Activated naive CD8-positive, alpha-beta T cell treated with anti-CD3 and anti-CD28 coated beads, Interleukin-2, amount 10 ng/mL, durations not matched to agents 7 days and 5 days (primary cell): ENCODE measurements at places on chromosomes 2 and 18.

DNA sequence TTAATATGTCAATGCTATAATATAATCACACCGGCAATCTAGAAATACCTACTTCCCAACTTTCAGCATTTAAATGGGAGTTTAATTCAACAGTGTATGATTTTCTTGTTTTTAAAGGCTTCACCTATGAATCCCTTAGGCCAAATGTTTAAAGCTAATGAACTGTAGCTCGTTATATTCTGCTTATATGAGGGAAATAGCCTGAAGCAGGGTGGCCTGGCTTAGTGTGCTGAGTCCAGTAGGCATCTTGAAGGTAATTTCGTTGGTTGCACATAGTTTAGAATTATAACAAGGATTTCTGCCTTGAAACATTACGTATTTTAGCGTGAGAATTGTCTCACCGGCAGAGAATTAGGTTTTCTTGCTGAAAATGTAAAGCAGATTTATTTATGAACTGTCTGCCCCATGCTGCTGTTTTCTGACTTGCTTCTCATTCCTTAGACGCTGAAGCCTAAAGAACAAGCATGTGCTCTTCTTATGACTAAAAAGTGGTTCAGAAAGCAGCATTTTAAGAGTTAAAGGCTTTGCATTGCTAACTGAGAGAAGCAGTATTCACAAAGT is 433.7 kb upstream of the RAB12 start:
- no peak for DNase-seq

DNA sequence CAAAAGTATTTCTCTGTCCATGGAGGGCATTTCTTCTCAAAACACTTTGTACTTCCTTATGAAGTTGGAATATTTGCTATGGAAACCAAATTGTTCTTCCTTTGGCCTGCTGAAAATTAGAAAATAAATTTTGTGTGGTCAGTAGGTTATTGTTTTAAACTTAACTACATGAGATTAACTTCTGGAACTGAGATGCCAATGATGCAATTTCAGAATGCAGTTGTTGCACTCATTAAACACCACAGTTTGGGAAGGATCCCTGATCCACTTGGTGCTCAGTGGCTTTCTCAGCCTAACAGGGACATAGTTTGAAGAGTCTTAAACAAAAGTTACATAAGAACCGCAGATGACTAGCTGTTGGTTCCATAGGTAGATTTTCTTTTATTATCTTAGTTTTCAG is 23.3 kb upstream of the IL1R1 start:
- no peak for DNase-seq

GRCh38 chr2:47034973-47035609 is 119.5 kb upstream of the MCFD2 start:
- DNase-seq: no peak

DNA sequence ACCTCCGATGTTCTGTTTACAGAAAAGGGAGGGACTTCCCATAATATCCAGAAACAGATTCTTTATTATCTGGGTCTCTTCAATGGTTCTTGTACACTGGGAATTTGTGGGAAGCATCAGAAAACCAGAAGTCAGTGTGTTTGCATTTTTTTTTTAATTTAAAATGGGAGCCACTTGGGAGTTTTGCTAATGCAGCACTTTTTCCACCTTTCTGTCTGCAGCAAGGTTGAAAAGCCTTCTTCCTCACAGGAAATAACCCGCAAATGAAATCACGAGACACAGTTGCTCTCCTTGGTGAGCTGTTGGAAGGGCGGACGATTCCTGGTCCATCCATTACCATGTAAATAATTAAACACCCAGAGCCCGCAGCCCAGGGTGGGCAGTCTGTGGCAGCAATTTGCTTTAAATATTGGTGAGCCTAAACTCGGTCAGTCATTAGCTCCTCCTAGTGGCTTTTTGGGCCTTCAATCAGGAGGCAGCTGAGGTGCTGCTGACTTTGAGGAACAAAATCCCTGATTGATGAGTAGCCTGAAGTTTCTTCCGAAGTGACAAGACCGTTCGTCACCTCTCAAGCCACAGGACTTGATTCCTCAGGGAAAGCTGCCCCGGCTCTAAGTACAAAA is 471.5 kb downstream of the EPHA4 start:
- no peak for DNase-seq

DNA sequence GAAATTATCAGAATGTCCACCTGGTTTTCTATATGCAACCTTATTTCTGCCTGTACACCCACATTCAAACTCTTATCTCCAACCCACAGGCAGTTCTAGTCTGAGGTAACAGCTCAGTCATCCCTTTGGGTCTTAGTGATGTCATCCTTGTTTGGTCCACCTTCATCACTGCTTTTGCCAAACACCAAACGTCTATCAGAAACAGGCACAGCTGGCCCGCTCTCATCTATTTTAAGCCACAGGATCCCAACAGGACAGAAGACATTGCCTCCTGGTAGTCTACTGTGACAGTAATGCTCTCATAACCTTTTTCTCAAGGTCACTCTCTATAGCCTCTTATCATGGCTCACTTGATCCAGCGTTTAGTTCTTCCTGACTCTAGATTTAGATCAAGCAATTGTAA is 99.0 kb upstream of the CHAC2 start:
- DNase-seq: no peak

GRCh38 chr2:174005801-174006419 is 40.7 kb upstream of the SP3 start:
- no peak for DNase-seq

DNA sequence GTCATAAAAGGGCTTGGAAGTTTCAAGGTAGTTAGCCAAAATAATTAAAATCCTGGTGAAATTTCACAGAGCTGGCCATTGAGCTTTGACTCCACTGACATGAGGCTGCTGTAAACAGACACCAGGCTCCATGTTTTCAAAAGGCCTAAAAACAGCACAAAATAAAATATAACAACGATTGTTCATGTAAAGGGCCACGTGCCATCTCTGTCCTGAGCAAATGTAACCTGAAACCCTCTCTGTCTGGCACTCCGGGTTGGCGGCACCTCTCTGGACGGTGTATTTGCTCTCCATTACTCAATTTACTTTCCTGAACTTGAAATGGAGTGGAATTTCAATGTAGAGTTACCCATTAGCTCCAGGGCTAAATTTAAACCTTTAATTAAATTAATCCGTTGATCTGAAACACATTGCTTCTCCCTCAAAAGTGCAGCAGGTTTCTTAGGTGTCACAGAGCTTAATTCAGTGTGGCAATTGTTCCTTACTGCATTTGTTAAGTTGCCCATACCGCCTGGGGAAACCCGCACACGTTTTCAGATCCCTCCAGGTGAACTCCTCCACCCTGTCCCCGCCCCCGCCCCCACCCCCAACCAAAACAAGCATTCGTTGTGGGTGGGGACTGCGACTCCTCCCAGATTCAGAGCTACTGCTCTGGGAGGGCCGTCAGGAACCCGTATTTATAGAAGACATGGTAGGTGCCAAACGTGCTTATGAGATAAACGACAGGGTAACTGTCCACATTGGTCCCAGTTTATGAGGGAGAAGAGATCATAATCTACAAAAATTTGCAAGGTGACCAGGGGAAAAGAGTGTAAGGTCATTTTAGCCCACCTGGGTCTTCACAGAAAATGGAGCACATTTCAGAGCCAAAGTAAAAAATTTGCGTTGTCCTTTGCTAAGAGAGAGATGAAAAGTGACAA is 1.2 kb upstream of the CABLES1 start:
- DNase-seq: no peak

GRCh38 chr2:39127973-39128372 is 7.1 kb upstream of the SOS1 start:
- peak; percentile 58 for DNase-seq

DNA sequence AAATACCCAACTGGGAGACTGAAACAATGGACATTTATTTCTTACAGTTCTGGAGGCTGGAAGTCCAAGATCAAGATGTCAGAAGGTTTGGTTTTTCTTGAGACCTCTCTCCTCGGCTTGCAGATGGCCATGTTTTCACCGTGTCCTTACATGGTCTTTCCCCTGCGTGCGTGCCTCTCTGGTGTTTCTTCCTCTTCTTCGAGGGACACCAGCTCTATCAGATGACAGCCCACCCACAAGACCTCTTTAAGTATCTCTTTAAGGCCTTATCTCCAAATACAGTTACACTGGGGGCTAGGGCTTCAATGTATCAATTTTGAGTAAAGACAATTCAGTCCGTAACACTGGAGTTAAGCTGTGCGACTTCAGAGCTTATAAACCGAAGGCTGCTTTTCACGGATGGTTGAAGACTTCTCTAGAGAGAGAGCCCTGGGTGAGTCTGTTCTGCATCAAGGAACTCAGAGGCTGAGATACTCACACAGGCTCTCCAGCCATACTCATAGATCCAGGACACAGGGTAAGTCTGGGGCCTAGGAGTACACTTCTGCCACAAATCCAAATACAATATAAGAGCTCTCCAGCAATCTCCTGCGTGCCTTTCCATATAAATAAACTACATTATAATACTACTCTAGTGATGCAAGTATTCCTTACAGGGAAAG is 339.9 kb upstream of the PKDCC start:
- DNase-seq: no peak

DNA sequence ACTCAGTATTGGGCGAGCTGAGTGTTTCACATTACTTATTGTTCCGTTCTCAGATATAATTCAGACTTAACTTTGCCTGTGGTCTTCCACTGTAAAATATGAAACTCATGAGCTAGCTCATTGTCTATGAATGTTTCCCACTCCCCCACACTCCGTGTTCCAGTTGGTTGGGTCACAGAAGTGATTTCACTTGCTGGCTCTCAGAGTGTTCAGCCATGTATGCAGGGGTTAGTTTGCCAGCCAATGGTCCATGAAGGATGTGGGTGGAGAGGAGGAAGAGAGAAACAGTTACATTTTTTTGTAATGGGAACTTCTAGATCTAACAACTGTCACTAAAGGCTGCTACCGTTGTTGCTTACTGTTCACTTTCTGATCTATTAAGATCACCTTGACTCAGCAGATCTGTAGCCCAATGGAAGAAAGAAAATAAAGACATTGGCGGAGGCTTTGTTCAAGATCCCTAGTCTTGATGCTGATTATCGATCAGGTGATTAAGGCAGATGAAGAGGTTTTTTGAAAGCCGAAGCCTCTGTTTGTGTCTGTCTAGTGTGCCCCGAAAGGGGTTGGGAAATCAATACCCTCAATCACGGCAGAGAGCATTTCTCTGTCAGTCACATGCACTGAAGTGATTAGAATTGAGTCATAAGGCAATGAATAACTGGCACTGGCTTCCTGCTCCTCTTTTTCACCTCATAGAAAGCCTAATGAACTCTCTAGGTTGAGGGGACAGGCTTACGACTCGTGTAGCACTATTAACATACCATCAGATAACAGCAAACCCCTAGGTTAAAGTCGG is 279.7 kb upstream of the FIGN start:
- DNase-seq: no peak

DNA sequence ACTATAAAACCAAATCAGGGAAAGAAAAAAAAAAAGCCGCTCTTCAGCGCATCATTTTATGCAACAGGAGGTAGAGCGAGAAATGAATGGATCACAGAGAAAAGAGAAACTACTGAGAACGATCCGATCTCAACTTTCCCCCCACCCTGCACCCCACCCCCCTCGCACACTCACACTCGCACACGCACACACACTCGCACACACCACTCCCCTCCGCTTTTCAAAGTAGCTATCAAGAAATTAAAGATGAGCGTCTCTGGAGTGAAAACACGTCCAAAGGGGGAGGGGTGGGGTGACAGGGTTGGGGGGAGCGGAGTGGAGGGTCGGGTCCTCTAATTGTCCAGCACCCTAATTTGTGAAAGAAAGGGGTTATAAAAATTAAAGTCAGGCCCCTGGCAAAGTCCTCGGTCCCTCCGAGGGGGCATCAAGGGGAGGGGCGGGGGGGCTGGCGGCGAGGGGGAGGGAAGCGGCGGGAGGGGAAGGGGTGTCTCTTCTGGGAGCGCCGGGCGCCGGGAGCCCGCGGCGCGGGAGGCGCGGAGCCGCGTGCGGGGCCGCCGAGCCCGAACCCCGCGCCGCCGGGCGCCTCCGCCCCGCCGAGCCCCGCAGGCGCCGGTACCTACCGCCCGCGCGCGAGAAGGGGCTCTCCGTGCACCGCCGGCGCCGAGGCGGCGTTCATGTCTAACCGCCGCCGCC is 428 bp downstream of the TCF4 start:
- DNase-seq: no peak

DNA sequence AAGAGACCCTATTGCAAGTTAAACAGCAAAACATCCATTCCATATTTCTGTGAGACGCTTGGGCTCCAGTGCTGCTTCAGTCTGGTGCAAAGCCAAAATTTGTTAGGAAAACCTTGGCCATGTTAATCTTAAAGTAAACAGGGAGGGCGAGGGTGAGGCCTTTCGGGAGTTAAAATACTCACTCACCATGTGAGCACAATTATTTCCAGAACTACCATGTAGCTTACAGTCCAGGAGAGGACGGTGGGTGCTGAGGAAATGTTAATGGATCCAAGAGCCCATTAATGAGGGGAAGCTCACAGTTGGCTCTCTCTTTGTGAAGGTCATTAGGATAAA is 286.4 kb downstream of the SLC8A1 start:
- no peak for DNase-seq

GRCh38 chr18:70195852-70196434 is 9.5 kb downstream of the RTTN start:
- no peak for DNase-seq

DNA sequence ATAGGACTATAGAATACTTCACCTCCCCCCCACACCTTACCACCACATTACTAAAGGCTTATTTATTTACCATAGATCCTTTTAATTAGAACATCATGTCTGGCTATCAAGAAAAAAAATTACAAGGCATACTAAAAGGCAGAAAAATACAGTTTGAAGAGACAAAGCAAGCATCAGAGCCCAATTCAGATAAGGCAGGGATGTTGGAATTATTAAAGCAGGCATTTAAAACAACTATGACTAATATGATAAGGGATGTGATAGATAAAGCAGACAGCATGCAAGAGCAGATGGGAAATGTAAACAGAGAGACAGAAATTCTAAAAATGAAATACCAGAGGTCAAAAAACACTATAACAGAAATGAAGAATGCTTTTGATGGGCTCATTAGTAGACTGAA is 55.4 kb upstream of the SMIM21 start:
- DNase-seq: no peak

- no peak for DNase-seq
Measured at GRCh38 chr2:168076731-168077130, 170.7 kb downstream of the STK39 start.

DNA sequence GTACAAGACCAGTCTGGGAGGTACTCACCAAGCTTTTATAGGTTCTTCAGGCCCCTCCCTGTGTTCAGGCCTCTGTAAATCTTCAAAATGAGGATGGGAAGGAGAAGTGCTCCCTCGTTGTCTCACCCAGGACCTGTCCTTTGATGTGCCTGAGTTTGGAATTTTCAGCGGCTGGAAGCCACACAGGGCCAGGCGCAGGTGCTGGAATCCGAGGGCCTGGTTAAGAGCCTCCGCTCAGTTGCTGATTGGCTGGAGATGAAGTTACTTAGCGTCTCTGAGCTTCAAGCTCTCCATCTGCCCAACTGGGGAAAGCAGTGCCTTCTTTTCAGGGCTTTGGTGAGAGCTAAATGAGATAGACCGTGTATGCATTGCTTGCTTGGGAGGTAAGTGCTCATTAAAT is 30.0 kb downstream of the HJURP start:
- DNase-seq: no peak

GRCh38 chr2:101119431-101119830 is 31.8 kb downstream of the TBC1D8 start:
- no peak for DNase-seq
